ENCODE measurements at places on chromosomes 12 and 14.
A peak's percentile ranks its signal among the peaks of the same experiment; 100 is the strongest.

- no peak for DNase-seq
Observed at GRCh38 chr12:26539131-26539530, 293.9 kb downstream of the ITPR2 start.

GRCh38 chr12:79327465-79327864 lies 363.3 kb downstream of the PAWR start:
- DNase-seq = no peak

DNA sequence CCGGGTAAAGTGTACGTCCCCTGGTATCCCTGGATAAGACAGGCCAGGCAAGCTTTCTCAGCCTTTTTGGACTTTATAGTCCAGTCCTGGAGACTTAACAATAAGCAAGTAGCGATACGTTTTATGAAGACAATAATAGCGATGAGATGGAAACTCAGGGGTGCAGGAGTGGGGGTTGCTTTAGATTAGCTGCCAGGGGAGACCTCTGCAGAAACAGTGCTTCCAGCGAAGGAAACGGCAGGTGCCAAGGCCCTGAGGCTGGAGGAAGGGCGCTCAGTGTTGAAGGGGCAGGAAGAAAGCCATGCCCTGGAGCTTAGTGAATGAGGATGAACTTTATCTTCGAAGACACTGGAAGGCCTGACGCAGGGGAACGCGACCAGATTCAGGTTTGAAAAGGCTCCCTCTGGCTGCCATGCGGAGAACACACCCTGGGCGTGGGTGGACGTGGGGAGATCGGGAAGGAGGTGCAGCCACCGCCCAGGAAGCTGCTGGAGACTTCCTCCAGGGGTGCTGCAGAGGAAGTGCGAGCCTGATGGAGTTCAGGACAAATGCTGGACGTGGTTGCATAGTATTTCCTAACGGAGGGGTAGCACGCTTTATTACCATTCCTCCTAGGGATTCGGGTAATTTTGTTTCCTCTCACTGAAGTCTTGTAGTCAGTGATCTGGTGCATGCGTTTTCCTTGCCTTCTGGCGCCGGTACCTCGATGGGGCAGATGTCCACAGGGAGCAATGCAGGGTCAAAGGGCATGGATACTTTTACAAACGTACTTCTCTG lies 26.1 kb upstream of the UBC start:
- peak; percentile 95 for DNase-seq

GRCh38 chr14:24366721-24367513 lies 1.1 kb upstream of the NFATC4 start:
- DNase-seq = peak; percentile 97

DNA sequence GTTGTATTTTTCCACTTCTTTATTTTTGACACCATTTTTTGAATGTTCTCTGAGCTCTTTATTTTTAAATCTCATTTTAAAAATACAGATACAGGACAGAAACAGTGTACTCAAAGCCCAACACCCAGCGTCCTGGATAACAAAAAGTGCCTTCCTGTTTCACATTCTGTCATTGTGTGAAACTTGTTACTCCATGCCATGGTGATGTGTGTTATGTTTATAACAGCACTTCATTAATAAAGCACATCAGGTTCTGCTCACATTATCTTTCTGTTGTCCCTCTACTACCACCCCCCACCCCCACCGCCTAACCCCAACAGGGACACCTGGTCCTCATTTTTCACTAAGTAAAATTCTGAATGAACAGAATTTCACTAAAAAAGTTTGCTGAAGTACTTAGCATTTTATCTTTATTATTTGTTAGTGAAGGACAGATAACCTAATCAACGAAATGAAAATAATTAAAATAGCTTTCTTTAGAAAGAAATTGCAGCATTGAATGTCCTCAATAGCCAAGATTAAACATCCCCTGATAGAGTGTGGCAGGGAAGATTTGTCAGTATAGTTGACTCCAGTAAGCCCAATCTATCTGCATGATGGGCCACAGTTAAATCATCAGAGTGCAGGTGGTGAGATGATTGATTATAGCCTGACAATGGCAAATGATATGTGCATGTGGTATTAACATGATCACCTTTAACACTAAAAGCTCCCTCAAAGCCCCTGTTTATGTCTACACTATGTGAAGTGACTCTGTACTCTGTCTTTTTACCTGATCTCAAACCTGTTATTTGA lies 153.9 kb downstream of the ACSS3 start:
- DNase-seq = peak; percentile 30

All from right cardiac atrium (tissue), 5 donors.